Activated CD8-positive, alpha-beta memory T cell treated with anti-CD3 and anti-CD28 coated beads for 4 hours (primary cell): ENCODE measurements at places on chromosomes 5 and 9.

DNA sequence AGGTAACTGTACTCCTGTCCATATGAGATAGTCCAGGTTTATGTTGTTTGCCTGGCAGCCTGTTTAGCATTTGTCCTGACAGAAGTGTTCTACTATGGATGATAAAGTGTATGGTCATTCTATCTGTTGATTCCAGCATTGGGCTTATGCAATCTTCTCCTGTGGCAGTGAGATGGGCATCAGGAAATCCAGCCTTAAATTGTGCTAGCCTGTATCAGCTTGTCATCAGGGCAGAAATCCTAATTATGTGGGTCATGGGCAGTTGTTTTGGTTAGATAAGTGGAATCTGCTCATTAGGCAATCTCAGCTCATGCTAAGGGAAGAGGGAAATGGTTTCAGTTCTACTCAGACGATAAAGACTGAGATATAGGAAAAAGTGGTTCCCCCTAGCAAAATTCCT lies 247.4 kb upstream of the CHD1 start:
- no peak for DNase-seq

GRCh38 chr9:86733929-86734328 lies 213.4 kb downstream of the GAS1 start:
- DNase-seq, result no peak

- DNase-seq, result no peak
These were observed 29.3 kb downstream of the PRELID2 start for GRCh38 chr5:145805819-145806218.

GRCh38 chr9:127763918-127764384 lies 14.5 kb downstream of the SH2D3C start:
- DNase-seq, result no peak

GRCh38 chr9:93827545-93828330 lies 127.4 kb downstream of the BARX1 start:
- DNase-seq, result no peak

GRCh38 chr9:114852050-114852594 lies 46.3 kb upstream of the TNFSF15 start:
- no peak for DNase-seq

DNA sequence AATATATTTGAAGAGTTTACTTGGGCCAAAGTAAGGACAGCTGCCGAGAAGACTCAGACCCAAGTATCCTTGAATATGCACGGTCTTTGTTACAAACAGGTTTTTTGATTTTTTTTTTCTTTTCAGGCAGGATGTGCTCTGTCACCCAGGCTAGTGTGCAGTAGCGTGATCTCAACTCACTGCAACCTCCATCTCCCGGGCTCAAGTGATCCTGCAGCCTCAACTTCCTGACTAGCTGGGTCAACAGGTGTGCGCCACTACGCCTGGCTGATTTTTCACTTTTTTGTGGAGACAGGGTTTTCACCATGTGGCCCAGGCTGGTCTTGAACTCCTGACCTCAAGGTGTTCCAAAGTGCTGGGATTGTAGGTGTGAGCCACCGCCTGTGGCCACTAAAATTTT lies 27.4 kb downstream of the JMY start:
- DNase-seq, result no peak

DNA sequence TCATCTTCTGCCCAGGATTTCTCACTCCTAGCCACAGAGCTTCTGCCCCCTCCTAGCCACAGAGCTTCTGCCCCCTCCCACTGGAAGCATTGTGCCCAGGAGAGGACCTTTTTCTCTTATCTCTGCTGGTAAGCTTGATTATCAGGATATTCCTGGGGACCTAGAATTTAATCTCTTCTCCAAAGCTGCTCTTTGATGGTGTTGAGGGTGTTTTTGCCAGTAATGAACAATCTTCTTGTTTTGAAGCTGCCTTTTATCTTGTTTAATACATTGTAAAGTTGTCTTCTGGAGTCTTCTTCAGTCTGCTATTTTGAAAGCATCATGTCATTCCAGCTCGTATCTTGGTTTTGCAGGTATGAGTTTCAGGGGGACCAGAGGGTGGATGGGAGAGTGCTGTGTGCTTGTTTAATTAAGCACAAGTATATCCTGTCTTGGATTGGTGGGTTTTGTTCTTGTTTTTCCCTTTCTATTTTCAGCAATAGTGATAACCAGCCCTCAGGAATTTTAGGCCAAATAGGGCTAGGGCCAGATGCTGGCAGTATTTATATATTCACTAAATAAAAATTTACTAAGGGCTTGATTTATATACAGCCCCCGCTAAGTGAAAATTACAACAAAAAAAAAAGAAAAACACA lies 214.0 kb upstream of the DMRT1 start:
- DNase-seq, result no peak

DNA sequence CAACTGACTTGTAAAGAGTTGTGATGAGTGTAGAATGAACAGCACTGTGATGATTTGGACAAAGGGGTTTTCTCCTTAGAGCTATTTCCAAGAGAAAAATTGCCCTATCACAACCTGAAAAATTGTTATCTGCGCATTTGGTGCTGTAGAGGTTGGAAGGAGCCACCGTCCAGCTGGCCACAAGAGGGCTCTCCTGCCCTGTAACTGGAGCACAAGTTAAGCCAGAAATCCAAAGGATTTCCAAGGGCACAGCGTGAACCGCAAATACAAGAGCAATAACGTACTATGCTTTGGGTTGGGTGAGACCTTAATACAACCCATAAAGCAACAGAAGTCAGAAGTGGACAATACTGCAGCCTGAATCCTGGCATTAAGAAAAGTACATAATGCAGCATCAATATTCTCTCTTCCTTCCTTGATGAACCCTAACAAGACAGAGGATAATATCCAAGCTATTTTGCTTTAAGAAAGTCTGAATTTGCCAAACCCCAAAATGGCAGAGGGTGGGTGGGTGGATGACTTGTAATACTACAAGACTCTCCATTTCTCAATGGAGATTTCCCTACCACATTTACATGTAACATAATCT lies 56.8 kb upstream of the SMIM32 start:
- DNase-seq, result no peak

DNA sequence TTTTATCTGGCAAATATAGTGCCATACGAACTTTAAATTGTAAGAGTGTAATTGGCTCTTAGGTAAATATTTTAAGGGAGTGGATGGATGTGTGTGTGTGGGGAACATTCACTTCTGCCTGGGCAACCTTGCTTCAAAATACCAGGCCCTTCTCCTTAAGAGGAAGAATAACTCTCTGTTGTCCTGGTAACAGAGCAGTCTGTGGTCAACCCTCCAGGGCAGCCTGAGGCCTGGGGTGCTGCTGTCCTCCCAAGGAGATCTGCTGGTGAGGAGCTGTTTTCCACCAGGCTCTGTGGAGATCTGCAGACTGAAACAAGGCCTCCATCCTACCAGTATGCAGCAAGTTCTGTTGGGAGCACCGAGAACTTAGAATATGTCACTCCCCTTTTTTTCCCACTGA lies 325.2 kb downstream of the PSAT1 start:
- no peak for DNase-seq

DNA sequence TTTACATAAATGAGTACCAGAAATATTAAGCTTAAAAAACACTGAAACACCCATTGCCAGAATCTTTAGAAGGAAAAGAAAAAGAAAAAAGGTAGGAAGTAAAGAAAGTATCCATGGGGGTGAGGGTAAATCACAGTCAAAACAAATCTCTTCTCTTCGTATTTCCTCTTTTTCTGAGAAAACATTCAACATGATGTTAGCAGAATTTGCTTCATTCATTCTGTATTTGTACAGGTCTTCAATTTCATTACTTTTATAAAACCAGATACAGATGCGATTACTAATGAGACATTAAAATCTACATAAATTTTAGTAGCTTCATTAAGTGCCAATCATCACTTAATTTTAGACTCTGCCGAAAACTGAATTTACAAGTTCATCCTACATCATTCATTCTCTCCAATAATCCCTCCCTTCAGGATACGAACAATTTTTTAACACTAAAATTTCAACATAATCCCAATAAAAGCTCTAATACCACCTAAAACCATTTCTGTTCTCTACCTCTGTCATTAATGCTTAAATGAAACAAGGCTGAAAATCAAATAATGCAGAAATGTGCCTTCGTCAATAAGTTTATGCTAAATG lies 7.0 kb downstream of the NR3C1 start:
- no peak for DNase-seq

- DNase-seq, result peak; percentile 29
These were observed 70.8 kb upstream of the CDKN2B start for GRCh38 chr9:22079873-22080341.

DNA sequence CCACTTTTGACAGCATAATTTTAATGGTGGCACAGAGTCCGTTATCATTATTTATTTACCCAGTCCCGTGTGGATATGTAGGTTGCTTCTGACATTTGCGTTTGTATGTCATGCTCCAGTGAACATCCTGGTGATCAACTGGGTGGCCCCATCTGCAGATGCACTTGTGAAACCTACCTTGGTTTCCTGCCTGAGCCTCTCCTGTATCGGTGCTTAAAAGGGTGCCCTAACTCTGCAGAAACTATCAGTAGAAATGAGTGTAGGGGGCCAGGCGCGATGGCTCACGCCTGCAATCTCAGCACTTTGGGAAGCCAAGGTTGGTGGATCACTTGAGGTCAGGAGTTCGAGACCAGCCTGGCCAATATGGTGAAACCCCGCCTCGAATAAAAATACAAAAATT lies 92.1 kb upstream of the IER5L start:
- peak; percentile 3 for DNase-seq

GRCh38 chr5:1182633-1183423 lies 18.6 kb upstream of the SLC6A19 start:
- no peak for DNase-seq
